ENCODE measurements at places on chromosomes 6 and 20.

DNA sequence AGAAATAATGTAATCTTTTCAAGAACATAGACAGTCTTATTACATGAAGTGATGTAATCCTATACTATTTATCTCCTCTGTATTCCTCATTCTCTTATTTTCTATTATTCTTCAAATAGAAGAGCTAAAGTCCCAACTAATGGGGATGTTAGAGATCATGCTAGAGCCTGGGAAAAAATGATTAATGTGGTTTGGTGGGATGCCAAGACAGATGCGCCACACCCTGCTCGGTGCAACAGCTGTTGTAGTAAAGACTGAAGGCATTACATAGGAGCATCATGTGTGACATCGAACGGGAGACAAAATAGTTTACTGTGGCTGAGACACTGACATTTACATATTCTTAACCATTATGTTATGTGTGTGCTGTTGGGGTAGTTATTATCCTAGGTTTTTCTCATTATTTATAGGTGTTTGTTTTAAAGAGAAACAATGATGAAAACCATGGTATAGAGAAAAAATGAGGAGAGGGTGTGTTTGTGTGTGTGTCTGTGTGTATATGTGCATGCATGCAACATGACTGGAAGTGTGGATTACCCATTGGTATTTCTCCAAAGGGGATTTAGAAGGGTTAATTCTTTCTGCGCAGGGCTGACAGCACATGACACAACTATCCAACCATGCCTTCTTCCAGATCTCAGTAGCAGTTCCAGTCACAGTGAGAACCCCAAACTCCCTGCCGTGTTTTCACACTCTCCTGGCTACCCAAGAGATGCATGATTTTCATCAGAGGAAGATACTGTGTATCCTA, 155.3 kb downstream of the EYA4 start:
- peak; percentile 30 for DNase-seq

GRCh38 chr20:10360878-10361277, 73.1 kb downstream of the MKKS start:
- peak; percentile 30 for DNase-seq

DNA sequence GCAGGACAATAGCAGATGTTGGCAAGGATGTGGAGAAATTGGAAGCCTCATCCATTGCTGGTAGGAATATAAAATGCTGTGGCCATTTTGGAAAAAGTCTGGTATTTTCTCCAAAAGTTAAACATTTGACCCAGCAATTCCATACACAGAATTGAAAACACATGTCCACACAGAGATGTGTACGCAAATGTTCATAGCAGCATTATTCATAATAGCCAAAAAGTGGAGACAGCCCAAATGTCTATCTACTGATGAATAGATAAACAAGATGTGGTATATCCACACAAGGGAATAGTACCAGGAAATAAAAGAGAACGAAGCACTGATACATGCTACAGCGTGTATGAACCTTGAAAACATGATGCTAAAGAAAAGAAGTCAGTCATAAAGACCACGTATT, 40.5 kb downstream of the CFAP61 start:
- DNase-seq = no peak

GRCh38 chr6:135811644-135812526, 39.6 kb upstream of the PDE7B start:
- peak; percentile 34 for DNase-seq

GRCh38 chr6:170292407-170293158, 1.7 kb upstream of the DLL1 start:
- no peak for DNase-seq

DNA sequence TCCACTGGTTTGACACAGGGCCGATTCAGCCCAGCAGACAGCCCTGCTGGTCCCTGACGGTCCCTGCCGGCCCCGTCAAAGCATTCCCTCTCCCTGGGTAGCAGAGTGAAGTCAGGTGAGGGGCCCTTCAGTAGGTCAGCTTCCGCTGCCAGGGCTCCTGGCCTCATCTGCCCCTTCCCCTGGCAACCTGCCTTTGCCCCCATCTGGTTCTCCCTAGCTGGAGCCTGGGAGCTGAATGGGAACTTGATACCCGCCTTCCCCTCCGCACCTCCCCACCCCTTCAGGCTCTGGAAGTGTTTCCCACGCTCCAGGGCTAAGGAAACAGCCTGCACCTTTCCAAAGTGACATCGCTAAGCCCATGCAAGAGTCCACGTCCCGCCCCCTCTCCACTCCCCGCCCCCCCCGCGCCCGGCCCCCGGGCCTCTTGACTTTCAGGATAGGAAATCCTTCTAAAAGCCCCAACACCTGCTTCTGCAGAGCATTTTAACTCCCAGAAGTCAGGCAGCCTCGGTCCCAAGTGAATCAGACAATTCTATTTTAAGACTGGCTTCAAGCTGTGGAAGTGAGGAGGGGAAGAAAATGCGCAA, 53.3 kb downstream of the ISM1 start:
- DNase-seq = no peak

DNA sequence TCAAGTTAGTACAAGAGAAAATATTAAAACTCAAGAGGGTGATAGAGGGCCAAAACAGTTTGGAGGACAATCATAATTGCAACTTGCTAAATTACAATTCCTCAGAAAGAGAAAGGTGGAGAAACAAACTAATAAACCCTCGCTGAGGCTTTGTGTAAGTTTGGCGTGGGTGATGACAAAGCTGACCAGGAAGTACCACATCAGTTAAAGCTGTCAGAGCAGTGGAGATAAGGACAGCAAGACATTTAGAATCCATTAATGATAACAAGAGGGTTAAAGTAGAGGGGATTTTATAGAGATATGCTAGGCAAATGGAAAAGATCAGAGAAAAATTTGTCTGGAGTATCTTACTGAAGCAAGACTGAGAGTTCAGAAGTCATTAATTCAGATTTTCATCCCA, 334.4 kb downstream of the TFAP2B start:
- DNase-seq = no peak

- no peak for DNase-seq
Observed at GRCh38 chr20:6489361-6490171, 277.9 kb upstream of the BMP2 start.

DNA sequence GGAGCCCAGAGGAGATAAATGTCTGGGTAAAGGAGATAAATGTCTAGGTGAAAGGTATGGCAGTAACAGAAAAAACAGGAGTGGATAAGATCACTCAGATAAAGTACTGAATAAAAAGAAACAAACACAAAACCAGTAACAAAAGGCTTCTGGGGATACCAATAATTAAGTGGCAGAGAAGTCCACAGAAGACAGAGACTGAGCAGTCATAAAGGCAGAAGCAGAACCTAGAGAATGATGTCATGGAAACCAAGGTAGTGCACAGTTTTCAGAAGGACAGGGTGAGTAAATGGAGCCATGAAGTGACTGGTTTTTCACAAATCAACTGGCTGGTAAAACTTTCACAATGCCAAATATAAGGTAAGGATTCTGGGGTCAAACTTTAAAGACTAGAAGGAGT, 80.9 kb upstream of the PLN start:
- no peak for DNase-seq

- no peak for DNase-seq
Observed at GRCh38 chr6:63186970-63187369, 24.3 kb upstream of the FKBP1C start.

DNA sequence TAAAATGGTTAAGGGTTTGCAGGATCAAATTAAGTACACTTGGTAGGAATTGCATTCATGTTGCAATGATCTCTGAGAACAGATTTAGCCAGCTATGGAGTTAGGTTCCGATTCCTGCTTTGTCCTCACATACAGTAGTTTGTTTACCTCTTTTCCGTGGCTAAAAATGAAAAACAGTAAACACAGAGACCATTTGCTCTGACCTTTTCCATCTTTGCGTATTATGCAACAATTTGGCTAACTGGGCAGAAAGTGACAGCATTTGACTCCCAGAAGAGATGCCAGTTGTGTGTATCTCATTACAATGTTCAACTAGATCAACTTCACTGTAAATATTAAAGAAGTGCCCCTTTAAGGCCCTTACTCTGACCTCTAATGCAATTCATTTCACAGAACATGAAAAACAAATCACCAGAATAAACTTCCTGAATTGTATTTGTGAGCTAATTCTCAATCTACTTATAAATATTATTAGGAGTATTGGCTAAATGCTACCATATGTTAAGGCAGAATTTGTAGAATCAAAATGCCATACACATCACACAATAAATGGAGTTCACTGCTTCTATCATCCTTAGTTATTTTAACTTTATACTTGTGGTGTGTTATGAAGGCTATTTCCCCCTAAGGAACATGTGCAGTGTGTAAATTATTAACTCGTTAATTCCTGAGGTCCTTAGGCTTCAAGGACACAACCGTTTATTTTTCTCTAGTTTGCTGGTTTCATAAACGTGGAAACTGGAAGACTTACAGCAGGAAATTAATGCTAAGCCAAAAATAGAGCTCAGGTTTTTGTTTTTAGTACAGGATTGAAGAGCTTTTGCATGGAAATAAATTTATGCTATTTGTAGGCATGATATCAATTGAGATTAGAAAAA, 380.7 kb upstream of the CITED2 start:
- no peak for DNase-seq

DNA sequence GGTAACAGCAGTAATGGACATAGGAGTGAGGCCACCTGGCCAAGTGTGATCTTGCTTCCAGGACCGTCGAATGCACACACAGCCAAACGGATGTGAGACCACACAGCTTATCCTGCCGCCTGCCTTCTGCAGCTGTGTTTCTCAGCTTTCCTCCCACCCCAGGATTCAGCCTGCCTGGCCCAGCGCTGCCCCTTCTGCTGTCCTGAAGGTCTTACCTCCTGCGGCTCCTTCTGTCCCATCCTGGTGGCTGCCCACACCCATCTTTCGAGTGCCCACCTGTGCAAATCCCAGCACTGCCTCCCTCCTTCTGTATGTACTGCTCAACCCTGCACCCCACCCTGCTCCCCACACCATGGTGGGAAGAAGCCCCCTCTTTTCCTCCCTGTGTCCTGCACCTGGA, 49.4 kb upstream of the DACT2 start:
- DNase-seq = no peak

DNA sequence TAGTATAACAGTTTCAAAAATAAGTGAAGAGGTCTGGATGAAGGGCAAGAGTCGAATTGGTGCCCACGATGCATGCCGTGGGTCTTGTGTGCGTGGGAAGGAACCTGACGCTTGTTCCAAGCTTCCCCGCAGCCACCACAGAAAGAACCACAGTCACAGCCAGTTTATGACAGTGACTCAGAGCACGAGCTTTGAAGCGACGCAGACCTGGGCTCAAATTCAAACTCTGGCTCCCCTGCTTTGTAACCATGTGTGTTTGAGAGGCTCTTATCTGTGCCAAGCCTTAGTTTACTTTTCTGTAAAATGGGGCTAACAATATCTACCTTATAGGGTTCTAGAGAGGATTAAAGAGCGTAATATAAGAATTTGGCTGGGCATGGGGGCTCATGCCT, 65.5 kb downstream of the SYNJ2 start:
- DNase-seq = no peak
